Islet precursor cell (in vitro differentiated cells): ENCODE measurements at places on chromosomes 7 and 10.

DNA sequence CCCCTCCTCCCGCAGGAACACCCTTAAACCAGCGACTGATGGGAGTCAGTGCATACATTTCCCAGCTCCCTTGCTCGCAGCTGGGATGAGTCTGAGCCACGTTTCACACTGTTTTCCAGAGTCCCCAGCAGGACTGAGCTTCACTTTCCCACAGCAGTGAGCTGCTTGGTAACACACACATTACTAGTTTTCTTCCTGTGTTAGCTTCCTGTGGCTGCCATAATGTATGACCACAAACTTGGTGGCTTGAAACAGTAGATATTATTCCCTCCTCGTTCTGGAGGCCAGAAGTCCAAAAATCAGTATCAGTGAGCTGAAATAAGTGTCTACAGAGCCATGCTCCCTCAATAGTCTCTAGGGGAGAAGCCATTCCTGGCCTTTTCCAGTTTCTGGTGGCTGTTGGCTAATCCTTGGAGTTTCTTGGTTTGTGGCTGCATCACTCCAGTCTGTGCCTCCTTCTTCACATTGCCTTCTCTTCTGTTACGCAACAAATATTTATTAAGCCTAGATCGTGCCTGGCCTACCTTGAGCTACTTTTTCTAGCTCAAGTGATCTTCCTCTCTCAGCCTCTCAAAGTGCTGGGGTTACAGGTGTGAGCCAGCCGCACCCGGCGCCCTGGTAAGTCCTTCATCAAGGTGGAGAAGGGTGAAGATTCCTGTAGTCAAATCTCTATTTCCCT lies 26.2 kb upstream of the CARD11 start:
- no peak for DNase-seq

GRCh38 chr7:102042016-102042656 lies 224.7 kb downstream of the CUX1 start:
- no peak for DNase-seq

DNA sequence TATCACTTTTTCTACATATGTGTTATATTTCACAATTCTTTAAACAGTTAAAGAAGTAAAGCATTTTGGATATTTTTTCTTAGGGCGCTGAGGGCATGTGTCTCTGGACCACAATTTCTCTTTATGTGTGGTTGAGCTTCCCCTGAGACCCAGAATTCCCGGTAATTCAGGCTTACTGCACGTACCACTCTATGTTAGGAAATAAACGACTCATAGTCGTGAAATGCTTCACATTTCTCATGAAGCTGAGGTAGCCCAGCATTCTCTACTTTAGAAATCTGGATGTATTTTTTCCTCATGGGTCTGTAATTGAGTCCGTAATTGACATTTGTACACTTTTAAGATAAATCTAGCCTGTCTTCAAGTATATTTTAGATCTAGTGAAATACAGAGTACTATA lies 170.6 kb downstream of the FZD1 start:
- no peak for DNase-seq

DNA sequence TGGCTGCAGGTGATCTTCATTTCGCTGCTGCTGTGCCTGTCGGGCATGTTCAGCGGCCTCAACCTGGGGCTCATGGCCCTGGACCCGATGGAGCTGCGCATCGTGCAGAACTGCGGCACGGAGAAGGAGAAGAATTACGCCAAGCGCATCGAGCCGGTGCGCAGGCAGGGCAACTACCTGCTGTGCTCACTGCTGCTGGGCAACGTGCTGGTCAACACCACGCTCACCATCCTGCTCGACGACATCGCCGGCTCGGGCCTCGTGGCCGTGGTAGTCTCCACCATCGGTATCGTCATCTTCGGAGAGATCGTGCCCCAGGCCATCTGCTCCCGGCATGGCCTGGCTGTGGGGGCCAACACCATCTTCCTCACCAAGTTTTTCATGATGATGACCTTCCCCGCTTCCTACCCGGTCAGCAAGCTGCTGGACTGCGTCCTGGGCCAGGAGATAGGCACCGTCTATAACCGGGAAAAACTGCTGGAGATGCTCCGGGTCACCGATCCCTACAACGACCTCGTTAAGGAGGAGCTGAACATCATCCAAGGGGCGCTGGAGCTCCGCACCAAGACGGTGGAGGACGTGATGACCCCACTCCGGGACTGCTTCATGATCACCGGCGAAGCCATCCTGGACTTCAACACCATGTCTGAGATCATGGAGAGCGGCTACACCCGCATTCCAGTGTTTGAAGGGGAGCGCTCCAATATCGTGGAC lies 1.3 kb downstream of the CNNM2 start:
- peak; percentile 60 for DNase-seq

DNA sequence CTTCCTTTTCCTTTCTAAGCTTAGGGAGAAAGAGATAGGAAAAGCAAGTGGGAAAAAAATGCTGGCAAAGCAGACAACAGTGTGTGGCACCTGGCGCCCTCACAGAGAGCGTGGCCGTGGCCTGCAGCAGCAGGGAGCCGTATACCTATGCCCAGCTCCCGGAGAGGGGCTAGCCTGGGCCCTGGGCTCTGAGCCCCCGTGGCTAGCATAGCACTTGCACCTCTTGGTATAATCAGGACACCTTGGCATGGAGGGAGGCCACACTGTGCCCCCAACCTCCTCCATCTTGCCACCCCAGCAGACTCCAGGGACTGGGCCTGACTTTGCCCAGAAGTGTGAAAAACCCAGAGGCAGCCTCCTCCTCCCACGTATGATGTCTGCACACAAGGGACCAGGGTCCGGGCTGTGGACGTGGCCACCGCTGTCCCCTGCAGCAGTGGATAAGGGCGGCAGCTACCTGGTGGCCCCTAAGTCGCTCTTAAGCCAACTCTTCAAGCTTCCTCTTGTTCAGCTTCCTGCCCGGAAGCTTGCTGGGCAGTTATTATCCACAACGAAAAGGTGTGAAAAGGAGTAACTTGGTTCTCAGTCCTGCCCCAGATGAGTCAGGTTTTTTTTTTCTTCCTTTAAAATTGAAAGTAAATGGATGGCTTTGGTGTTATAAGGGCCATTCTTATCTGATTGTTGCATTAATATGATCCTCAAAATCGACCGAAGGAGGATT lies 249.1 kb upstream of the PITRM1 start:
- peak; percentile 41 for DNase-seq

DNA sequence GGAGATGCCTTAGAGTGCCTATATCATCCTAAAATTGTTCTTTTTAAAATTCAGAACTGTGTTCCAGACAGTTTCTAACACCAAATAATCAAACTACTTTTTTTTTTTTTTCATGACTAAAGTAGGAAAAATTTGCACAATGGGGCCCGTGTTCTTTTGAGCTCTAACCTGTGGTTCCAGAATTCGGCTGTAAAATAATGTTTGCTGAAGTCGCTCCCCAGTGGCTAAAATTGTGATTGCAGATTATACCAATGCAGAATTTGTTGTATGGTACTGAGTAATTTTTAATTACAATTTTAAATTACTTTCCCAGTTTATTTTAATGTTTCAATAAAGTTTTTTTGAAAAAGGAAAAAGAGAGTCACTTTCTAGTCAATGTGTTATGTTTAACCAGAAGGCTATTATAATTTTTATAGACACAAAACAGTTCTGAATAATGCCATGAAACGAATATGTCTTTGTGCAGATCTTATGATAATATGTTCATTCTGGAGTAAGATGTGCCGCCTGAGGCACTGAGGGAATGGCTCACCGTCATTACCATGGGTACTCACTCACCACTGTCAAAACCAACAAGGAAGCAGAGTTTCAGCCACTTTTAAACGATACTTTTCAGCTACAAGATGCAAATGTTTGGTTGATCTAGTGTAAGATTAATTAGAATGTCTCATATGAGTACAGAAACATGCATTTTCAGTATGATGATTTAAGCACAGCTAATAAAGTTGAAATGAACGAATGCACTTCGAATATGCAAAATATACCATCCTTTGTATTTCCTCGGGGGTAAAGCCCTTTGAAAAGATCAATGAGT lies 173.6 kb downstream of the PRKCQ start:
- no peak for DNase-seq

DNA sequence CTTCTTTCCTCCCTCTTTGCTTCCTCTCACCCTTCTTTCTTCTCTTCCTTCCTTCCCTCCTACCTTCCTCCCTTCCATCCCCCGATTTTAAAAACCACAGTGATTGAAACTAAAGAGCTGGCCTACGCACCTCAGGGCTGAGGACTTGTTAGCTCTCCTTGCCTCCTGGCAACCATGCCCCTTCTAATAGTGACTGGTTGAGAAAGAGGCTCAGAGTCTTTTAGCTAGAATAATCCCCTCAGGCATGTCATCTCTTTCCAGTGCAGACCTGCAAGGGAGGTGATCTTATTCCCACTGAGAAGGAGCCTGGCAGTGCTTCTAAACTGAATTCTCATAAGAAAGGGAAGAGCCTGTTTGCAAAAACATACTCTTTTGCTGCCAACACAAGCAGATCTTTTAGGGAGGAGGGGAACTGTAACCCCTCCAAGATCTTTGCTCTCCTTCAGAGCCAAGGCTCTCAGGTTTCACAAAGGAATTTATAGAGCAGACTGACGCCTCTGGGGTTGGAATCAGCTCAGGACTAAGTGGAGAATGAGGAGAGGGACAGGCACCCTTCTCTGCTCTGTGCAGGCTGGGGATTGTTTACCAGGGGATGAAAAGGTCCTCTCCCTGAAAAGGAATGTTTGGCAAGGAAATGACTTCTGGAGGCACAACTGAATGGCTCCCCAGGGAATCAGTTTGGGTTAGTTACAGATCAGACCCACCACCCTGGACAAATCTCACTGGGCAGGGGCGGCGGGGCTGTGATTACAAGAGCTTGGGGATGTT lies 9.4 kb upstream of the ANKRD1 start:
- peak; percentile 95 for DNase-seq

GRCh38 chr10:65968871-65969270 lies 957.0 kb upstream of the LRRTM3 start:
- peak; percentile 35 for DNase-seq

DNA sequence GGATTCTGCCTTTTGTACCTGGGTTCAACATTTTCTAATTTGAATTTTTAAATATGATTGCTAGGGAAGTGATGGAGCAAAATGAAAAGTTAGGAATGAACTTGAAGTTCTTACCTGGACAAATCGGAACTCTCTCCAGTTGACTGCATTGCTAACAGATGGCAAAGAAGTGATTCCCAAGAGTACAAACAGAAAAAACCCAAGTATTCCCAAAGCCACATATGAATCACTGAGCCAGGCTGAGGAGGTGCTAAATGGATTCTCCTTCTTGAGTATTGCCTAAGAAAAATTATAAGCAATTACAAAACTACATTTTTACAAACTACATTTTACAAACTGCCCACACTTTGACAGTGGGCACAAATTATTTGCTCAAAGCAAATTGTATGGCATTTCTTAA lies 25.9 kb downstream of the STEAP4 start:
- no peak for DNase-seq

GRCh38 chr7:149862156-149862555 lies 11.6 kb upstream of the ATP6V0E2 start:
- DNase-seq = no peak

- peak; percentile 54 for DNase-seq
These were observed 10.6 kb upstream of the PWWP2B start for GRCh38 chr10:132386419-132386831.

DNA sequence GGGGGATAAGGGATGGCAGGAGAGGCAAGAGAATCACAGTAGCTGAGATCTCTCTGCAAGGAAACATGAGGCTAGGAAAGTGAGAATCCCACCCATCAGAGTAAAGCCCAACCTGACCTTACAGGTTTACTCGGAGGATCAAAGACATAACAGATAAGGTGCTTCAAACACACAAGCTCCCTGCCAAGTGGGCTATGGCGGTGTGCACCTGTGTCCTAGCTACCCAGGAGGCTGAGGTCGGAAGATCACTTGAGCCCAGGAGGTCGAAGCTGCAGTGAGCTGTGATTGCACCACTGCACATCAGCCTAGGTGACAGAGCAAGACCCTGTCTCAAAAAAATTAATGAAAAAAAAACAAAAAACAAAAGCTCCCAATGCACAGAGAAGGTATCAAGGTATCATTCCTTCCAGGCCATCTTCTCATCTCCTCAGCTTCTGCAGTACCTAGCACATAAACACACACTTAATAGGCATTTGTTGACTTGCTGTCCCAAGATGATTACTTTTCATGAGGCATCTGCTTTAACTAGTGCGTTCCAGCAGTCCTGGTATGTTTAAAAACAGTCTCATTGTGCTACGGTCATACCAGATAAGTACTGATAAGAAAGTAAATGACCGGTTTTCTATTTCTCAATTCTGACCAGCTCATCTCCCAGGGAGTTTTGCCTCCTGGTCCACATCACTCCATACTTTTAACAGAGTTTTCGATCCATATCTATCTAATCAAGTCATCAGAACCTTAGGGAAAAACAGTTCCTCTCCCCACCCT lies 13.3 kb downstream of the GNA12 start:
- no peak for DNase-seq

DNA sequence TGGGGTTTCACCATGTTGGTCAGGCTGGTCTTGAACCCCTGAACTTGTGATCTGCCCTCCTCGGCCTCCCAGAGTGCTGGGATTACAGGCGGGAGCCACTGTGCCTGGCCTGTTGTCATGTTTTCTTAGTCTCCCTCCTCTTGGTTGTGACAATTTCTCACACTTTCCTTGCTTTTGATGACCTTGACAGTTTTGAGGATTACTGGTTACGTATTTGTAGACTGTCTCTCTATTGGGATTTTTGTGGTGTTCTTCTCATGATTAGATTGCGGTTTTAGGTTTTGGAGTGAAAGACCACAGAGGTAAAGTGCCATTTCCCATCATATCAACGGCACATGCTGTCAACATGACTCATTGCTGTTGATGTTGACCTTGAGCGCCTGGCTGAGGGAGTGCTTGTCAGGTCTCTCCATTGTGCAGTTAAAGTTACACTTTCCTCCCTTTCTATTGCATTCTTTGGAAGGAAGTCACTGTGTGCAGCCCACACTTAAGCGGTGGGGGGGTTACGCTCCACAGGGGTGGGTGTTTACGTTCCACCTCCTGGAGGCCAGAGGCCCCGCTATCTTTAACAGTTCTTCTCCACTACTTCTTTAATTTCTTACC lies 10.8 kb downstream of the NEURL1 start:
- DNase-seq = peak; percentile 79

DNA sequence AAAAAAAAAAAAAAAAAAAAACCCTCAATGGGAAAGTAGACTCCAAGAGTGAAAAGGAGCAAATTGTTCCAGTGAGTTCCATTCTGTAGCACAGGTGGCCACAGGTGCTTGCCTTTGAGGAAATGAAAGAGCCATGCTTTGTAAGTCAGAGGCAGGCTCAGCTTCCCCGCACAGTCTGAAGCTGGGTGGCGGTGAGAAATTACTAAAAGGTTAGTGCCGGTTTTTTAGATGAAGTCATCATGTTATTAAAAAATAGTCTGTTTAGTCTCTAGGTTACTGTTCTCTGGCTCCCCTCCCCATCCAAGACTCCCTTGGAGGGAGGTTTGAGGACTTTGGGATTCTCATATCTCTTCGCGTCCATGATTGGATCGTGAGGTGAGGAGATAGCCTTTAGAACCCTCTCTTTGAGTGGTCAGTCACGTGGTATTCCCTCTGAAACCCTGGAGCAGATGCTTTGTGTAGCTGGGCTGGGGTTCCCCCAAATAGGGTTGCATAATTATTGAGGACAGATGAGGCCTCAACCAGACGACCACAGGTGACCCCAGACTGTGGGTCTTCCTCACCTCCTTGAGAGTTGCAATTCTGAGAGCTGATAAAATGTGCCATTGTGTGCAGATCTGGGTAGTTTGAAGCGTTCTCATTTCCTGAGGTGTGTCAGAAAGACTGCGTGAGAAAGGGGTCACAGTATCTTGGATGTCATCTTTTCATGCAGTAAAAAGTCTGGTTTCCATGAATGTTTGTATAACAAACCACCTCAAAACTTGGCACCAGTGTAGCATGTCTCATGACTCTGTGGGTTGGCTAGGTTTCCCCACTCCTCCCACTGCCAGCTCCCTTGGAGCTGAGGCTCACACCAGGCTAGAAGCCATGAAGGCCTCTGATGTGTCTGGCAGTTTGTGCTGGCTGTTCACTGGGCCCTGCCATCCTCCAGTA lies 27.1 kb downstream of the OGDH start:
- no peak for DNase-seq

- no peak for DNase-seq
These were observed 42.2 kb downstream of the BMPR1A start for GRCh38 chr10:86798611-86799010.
